ENCODE measurements at places on chromosomes 3 and 15.

DNA sequence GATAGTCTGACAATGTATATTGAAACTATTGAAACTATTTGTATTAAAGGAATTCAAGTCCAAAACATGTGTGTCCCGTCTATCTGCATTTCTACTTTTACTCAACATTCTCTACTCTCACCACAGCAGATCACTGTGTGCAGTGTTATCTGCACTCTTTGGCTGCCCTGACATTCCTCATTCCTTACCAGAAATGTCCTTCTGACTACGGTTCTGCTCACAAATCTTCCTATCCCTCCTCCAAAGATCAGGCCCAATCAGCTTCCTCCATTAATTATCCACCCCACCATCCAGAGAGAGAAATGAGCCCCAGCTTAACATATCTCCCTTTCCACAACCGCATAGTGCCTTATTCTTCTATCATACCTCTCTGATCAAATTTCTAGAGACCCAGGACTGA is 94.7 kb downstream of the TBL1XR1 start:
- DNase-seq = no peak

DNA sequence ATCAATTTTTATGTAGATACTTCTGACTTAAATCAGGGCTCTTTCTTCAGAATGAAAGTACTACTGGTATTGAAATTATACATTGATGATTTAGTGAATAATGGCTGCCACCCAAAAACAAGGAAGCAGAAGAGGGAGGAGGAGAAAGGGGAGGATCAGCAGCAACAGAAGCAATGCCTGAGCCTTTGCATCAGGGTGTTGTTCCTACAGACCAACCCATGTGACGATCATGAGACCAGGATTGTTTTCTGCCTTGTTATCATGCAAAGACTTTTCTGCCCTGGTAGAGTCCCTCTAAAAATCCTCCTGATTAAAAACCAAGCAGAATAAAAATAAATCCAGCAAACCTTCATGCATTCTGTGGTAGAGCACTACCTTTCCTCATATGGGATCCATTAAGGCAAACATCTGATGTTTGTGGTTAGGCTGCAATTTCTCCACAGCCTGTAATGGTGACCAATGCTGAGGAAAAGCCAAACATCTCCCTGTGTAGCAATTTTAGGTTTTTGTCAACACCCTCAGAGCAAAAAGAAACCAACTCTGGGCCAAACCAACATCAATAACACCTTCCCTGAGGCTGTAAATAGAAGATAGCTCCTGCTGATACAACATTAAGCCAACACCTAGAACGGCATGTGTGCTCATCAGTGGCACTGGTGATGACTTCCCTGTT is 191.7 kb downstream of the ATP8B4 start:
- DNase-seq = no peak

- no peak for DNase-seq
Measured at GRCh38 chr3:150520408-150520807, 25.9 kb downstream of the SERP1 start.

- no peak for DNase-seq
Measured at GRCh38 chr15:100722551-100723314, 120.3 kb downstream of the ASB7 start.

- DNase-seq = no peak
Measured at GRCh38 chr3:81967393-81967792, 205.9 kb upstream of the GBE1 start.

DNA sequence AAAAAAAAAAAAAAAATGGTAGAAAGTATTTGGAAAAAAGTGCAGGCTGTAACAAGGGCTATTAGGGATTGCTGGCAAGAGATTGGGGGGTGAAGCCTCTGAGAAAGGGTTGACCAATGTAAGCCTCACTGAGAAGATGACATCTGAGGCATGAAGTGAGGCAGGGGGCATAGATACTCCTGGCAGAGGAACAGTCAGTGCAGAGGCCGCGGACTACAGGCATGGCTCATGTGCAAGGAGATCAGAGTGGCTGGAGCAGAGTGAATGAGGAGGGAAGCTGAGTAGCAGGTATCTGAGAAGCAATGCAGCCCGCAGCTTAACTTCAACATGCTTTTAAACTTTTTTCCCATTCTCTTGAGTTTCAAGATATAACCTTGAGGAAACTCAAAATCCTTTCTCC is 5.4 kb downstream of the FBXL22 start:
- DNase-seq = no peak

DNA sequence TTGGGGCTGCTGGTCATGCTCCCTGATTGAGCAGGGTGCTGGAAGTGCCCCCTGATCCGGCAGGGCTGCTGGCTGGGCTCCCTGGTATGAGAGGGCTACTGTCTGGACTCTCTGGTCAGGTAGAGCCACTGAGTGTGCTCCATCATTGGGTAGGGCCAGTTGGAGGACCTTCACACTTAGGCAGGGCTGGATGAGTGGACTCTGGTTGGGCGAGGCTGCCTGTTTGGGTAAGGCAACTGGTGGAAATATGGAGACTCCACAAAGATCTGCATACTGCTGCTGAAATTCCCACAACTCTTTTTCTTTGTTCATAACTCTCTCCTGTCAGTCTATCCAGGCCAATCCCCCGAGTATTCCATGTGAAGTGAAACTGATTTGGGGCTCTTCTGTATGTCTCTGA is 80.8 kb downstream of the CD200 start:
- no peak for DNase-seq

- no peak for DNase-seq
Measured at GRCh38 chr3:49942651-49943050, 2.7 kb downstream of the RBM6 start.

- no peak for DNase-seq
Measured at GRCh38 chr3:85567071-85567676, 608.4 kb downstream of the CADM2 start.

GRCh38 chr3:53255423-53255774 is 423 bp downstream of the TKT start:
- DNase-seq = peak; percentile 21

- DNase-seq = no peak
Measured at GRCh38 chr3:10090179-10090578, 17.9 kb downstream of the FANCD2OS start.

GRCh38 chr3:119194237-119195150 is 21.1 kb downstream of the UPK1B start:
- DNase-seq = no peak

DNA sequence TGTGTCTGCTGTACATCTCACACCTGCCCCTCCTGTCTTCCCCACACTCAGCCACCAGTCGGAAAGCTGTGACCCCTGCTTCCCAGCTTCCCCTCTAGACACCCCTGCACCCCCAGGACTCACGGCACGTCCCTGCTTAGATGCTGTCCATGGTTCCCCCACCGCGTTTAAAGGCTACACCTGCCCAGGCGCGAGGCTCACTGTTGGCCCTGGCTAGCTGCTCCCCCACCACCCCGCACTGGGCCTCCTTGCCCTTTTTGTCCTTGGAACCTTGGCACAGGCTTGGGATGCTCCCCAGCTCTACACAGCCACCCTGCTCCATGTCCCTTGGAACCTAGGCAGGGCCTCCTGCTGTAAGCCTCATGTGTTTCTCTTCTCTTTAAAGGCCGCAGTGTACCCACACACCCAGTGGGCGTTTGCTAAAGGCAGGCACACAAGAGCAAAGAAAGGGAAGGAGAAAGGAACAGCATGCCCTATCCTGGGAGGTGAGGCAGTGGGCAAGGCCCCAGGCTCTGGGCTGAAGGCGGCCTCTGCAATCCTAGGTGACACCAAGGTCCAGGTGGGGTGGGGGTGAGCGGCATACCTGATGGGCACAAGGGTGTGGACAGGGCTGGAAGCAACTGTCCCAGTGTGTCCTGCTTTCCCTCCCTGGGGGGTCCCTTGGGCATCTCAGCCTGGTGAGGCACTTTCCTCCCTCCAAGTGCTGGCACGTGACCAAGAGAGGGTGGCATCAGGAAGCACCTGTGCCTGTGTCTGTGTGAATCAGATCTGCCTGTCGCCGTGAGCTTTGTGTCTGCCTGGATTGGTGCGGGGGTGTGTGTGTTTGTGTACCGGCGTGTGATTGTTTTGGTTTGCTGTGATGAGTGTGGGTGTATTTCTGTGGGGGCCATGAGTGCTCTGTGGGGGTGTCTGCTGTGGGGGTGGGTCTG is 54.4 kb downstream of the TPRA1 start:
- DNase-seq = no peak

GRCh38 chr3:111967651-111968274 is 11.1 kb upstream of the ABHD10 start:
- DNase-seq = peak; percentile 72

Data from stimulated activated CD4-positive, alpha-beta T cell treated with anti-CD3 and anti-CD28 coated beads, Interleukin-1b, Interleukin-23, amount 100 ng/mL, for 1 hour (primary cell).